Eye (tissue), 1 donor: ENCODE measurements at places on chromosomes 7 and 10.

GRCh38 chr7:139099172-139099947 is 10.2 kb downstream of the ZC3HAV1 start:
- DNase-seq = no peak

GRCh38 chr7:40474790-40475680 is 340.2 kb downstream of the SUGCT start:
- DNase-seq = no peak

DNA sequence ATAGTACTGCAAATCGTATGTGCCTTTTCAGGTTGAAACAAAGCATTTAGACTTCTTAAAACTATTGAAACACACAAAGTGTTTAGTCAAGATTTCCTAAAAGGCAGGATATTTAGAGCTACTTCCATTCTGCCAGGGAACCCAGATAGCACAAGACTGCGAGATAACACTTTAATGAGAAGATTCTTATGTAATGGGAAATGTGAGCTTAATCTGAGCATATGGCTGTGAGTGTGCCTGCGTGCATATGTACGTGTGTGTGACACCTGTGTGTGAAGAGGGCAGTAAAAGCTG is 14.3 kb upstream of the JCAD start:
- DNase-seq = no peak

- DNase-seq = no peak
Observed at GRCh38 chr7:122544463-122544862, 154.5 kb downstream of the RNF133 start.

GRCh38 chr10:20674926-20675325 is 222.2 kb downstream of the NEBL start:
- peak; percentile 49 for DNase-seq

DNA sequence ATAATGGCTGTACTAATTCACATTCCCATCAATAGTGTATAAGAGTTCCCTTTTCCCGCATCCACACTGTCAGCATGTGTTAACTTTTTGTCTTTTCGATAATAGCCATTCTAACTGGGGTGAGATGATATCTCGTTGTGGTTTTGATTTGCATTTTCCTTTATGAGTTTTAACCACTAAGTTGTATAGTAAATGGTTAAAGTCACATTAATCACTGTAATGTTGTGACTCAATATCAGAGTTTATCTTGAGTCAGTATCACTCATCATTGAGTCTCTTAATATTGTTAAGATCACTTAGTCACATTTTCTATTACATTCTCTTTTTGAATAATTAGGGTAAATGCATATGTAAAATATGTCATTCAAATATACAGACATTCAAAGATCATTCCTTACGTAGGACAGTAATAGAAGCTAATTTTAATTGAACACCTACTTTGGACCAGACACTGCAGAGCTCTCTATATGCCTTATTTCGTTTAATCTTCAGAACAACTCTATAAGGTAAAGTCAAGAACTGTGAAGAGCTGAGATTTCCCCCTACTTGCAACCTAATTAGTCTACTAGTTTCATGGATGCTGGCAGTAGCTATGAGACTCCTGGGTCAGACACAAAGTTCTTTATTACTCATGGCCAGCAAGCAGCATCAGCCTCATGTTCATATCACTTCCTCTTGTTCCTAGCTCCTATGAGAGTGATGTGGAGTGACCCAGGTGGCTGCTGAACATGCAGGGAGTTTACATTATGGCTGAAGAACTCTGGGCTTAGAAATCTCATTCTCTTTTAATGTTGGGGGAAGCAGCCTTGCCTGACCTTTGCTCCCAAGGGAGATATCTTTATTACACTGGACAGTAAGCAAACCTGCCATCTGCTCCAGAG is 30.5 kb downstream of the CREB5 start:
- no peak for DNase-seq

GRCh38 chr7:14292737-14293136 is 303.3 kb upstream of the ETV1 start:
- DNase-seq = no peak

DNA sequence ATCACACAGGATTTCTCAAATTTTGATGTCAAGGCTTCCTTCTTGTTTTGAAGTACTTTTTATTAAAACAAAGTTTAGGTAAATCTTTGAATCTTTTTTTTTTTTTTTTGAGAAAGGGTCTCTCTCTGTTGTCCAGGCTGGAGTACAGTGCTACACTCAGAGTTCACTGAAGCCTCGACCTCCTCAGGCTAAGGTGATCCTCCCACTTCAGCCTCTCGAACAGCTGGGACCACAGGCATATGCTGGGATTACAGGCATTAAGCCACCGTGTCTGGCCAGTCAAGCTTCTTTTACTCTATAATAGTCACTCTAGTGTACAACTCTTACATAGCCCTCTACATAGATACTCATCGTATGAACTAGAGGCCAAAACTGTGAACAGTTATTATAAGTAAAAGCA is 3.4 kb downstream of the RUFY2 start:
- no peak for DNase-seq

DNA sequence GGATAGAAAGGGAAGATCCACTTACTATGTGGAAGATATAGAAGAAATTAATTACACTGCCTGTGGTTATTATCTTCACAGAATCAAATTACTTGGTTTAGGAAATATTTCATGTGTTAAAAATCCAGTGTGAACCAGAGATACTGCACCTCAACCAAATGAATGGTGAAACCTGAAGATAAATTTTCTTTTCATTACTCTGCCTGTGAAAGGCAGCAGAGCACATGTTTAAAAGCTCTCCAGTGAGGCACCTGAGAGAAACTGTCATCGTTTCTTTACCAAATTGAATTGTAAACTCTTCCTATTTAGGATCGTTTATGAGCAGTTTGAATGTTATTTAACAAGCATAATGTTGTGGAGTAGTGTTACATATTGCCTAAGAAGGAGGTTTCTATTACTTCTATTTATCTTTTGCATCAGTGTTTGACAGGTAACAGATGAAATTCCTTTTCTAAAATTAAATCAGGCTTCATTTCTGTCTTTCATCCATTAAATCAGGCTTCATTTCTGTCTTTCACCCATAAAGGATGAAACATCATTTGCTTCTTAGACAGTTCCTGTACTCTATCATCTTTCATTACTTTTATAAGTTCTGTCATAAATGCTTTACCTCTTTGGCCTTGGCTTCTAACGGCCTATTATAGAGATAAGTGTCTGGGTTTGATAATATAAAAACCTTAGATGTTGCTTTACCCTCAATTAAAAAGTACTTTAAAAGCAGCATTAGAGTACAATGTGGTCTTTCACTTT is 266.6 kb downstream of the NXPH1 start:
- no peak for DNase-seq

GRCh38 chr10:103854686-103855391 is 537 bp downstream of the SH3PXD2A start:
- DNase-seq = peak; percentile 79

DNA sequence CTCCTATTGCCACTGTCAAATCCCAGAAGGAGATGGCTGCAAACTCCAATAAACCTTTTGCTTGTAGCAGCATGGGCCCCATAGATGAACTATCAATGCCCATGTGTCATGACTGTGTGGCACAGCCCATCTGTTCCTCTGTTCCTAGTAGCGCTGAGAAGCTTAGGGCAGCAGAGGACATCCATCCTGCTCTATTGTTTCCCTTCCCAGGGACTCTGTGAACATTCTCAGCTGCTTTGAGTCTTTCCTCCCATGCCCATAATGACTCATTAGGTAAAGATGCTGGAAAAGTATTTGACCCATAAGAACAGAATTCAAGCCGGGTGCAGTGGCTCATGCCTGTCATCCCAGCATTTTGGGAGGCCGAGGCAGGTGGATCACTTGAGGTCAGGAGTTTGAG is 28.3 kb downstream of the STMP1 start:
- DNase-seq = no peak

GRCh38 chr10:98610836-98611235 is 164.1 kb upstream of the HPS1 start:
- peak; percentile 7 for DNase-seq

DNA sequence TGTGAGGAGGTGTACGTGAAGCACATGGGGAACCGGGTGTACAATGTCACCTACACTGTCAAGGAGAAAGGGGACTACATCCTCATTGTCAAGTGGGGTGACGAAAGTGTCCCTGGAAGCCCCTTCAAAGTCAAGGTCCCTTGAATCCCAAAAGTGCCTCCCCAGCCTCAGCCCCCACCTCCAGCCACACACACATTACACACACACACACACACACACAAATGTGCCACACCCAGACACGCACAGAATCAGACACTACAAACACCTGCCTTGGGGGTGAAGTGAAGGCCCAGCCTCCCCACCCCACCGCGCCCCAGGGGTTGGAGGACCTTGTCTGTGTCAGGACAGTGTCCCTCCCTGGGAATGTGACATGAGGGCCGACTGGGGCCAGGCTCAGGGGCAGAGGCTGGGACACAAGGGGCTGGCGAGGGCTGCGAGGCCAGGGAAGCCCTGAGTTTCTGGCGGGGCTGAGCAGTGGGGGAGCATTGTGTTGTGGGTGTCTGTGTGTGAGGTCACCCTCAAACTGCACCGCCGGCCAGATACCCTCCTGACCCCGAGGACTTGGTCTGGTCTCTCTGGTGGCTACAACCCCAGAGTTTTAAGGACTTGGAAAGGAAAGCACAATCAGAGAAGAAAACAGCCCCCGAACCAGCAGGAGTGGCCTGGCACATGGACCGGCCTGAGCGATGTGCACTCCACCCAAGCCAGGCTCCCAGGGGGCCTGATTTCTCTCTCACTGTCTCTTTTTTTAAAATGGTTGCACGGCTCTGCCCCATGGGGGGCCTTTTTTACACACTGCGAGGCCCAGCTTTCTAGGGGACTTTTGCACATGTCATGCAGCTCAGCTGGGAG is 4.0 kb upstream of the ATP6V1F start:
- no peak for DNase-seq

- no peak for DNase-seq
Observed at GRCh38 chr7:88339195-88339922, 32.7 kb upstream of the STEAP4 start.

GRCh38 chr7:27189295-27189996 is 4.4 kb upstream of the HOXA11 start:
- no peak for DNase-seq

DNA sequence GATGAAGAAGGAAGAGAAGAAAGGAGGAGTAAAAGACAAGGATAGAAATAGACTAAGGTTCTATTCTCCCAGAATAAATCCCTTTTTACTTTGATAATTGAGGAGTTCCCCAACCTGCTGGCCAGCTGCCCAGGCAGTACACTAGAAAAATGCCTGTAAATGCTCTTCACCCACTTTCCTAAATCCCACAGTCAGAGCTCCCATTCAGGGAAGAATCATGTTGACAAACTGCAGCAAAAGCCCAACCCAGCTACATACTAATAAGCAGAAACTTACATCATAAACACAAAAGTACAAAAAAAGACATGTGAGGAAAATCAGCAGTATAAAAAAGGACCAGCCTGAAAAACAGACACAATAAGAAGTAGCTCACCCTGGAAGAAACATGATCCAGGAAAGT is 15.8 kb upstream of the KDM7A start:
- DNase-seq = no peak

GRCh38 chr7:11751807-11752389 is 80.1 kb downstream of the THSD7A start:
- peak; percentile 32 for DNase-seq

DNA sequence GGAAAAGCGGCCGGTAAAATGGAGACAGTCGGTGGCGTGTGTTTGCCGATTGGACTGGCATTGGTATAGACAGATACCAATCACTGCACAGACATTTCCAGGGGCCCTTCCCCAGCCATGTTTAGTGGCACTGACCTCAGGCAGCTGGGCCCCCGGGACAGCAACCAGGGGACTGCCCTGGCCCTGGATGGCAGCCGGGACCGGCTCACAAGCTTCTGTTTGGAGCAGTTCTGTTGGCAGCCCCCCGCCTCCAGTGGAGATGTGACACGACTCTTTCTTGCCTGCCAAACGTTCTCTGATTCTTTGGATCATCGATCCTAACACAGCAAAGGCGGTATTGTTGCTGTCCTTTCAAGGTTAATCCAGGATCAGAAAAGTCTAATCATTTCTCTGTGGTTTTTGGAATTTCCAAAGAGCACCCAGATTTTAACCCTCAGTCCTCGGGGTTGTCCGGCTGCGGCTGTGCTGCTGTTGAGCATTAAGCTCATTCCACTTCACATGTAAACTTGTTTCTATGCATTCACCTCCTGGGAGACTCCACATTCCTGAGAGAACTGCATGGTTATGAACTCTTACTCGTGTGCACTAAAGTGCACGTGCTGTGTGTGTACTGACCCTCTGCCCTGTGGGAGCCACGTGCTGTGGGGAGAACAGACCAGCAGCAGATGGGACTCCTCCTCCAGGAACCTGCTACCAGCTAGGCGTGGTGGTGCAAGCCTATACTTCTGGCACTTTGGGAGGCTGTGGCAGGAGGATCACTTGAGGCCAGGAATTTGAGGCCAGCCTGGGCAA is 46.0 kb downstream of the FOXK1 start:
- no peak for DNase-seq

GRCh38 chr10:48771234-48771633 is 86.6 kb downstream of the WDFY4 start:
- DNase-seq = no peak

GRCh38 chr10:42475168-42476098 is 162.9 kb downstream of the ZNF33B start:
- DNase-seq = peak; percentile 1

DNA sequence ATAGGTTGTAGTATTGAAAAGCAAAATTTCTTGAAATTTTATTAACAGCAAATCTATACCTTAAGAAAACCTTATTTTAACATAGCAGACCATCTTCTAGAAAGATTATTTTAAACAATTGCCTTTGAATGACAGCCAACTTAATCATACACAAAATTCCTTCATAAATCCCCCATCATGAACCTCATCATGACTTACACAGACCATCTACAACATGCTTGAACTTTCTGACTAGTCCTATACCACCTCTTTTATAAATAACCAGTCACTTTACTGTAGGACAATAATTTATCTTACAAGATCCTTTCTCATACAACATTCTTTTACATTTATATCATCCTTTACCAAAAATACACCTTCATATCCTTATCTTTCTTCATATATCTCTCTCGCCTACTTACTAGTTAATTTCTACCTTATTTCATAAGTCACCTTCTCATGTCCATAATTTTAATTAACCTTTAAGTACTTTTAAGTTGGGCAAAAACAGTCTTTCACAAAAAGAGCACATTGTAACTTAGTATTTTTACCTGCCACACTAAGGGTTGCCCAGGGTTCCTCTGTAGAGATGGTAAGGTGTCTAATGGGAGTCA is 16.6 kb upstream of the PTN start:
- no peak for DNase-seq

GRCh38 chr7:68718097-68718551 is 880.2 kb upstream of the AUTS2 start:
- peak; percentile 22 for DNase-seq

DNA sequence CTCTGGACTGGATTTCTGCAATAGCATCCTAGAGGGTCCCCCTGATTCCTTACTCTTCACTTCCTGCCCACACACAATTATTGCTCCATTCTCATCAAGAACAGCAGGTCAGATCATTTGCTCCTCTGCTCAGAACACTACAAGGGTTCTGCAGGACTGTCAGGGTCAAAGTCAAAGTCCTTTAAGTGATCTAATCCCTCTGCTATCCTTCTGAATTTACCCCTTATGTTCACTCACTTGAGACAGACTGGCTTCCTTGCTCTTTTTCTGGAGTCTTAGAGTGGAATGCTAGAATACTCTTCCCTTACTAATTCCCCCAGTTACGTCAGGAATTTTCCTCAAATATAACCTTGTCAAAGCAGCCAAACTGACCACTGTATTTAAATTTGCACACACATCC is 7.5 kb upstream of the POT1 start:
- no peak for DNase-seq
